Stimulated activated CD8-positive, alpha-beta memory T cell treated with anti-CD3 and anti-CD28 coated beads, Interleukin-15, amount 100 ng/mL, for 24 hours (primary cell): ENCODE measurements at places on chromosomes 12 and 14.

DNA sequence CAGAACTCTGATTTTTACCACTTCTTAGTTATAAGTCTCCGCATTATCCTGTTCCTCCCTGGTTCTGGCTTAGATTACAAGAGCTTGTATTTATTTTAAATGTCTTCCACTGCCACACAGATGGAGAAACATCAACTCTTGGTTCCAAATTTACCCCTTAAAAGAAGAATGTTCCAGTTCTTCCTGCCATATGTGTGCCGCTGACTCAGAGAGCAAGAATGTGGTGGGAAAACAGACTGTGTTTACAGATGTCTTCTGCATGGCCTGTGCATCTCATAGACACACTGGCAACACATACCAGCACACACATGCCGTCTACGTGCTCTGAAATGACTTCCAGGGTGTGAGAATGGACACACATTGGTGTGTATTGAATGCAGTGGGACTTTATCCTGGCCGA lies 383.0 kb downstream of the LRIG3 start:
- DNase-seq: no peak

- DNase-seq: no peak
Observed at GRCh38 chr14:22919601-22919921, 612 bp upstream of the RBM23 start.

DNA sequence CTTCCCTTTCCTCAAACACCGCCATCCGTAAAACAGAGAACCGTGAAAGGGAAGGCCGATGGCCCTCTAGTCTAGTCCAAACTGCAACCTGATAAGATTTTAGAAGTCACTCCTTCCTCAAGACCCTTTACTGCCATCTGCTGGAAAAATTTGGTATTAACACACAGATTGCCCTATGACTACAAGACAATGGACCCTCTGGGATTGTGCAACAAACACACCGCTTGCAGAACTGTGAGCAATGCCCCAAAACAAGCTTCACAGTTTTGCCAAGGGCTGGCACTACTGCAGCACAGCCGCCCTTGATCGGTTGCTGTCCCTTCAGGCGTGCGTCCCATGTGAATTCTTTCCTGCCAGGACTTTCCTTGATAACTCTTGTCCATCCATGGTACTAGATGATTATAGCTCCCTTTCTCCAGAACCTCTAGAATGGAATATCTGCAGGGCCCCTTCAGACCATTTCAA lies 23.1 kb downstream of the LLPH start:
- DNase-seq: no peak

- DNase-seq: no peak
Observed at GRCh38 chr14:22210906-22211305, 378.1 kb downstream of the DAD1 start.

DNA sequence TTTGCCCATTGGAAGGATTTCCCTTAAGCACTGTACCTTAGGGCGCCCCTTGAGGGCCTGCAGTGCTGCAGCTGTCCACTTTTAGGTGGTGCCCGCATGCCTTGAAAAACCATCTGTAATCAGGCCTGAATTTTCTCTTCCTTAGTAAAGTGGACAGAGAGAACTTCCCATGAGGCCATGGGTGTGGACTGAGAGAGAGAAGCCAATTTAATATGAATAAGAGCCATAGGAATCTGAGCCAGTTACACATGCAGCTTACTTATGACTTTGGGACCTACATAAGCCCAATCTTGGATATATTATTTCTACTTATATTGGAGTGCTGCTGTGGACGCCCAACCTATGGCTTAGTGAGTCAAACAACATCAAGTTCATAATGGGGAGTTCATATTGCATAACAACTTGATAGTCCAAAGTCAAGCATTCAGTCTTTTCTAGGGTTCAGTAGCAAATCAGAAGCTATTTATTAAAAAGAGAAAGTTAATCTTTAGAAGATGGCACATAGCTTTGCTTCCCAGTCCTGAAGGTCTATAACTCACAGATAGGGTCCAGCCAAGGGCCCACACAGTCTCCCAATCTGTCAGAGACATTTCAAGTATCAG lies 11.1 kb upstream of the ETV6 start:
- no peak for DNase-seq

GRCh38 chr12:75765170-75766059 lies 254.0 kb upstream of the KRR1 start:
- DNase-seq: no peak
